ENCODE measurements at places on chromosomes 7 and 10.

GRCh38 chr10:34723750-34724149 is 91.3 kb downstream of the PARD3 start:
- peak; percentile 92 for DNase-seq

DNA sequence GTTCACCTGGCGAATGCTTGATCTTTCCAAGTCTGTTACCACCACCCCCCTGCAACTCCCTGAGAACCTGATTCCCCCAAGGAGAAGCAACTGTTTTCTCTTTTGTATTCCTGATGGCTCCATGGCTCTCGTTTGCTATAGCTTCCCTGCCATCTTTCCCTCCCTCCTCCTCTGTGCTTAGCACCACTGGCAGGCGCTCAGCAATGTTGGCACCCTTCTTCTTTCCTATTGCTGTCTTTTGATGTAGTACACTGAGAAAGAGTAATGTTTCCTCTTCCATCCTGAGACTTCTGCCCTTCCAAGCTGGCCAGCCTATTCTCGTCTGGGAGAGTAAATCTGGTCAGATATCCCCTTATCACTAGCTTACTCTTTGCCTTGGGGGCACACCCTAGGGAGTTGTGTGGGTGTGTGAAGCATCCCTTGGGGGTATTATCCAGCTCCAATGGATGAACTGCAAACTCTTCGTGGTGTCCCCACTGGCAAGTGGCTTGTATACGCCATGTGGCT is 74.0 kb downstream of the BMPER start:
- DNase-seq = no peak

DNA sequence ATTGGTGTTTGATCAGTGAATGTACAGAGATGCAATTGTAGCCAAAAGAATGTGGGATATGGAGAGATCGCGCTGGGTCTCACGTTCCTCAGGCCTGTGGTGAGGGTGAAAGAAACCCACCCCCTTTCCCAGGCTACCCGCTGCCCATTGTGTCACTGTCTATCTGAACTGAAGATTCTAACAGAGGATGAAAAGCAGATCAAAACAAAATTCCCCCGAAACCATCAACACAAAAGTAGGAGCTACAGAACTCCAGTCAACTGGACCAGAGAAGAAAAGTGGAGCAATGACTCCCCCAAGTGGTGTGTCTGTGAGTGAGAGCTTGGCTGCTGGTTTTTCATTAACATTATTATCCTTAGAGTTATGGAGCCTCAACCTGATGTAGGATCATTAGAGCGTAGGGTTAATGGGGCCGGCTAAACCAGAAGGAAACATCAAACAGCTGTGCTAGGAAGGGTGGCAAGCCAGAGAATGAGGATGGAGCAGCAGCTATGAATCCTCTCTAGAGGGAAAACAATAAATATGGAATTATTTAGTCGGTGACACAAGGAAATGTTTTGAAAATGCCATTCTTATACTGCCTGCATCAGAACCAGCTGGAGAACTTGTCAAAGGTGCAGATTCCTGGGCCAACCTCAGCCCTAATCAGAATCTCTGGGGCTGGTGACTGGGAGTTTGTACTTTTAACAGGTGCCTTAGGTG is 38.3 kb downstream of the AKR1B1 start:
- peak; percentile 80 for DNase-seq

- DNase-seq = peak; percentile 86
Observed at GRCh38 chr7:128209229-128210035, 31.6 kb upstream of the LEP start.

DNA sequence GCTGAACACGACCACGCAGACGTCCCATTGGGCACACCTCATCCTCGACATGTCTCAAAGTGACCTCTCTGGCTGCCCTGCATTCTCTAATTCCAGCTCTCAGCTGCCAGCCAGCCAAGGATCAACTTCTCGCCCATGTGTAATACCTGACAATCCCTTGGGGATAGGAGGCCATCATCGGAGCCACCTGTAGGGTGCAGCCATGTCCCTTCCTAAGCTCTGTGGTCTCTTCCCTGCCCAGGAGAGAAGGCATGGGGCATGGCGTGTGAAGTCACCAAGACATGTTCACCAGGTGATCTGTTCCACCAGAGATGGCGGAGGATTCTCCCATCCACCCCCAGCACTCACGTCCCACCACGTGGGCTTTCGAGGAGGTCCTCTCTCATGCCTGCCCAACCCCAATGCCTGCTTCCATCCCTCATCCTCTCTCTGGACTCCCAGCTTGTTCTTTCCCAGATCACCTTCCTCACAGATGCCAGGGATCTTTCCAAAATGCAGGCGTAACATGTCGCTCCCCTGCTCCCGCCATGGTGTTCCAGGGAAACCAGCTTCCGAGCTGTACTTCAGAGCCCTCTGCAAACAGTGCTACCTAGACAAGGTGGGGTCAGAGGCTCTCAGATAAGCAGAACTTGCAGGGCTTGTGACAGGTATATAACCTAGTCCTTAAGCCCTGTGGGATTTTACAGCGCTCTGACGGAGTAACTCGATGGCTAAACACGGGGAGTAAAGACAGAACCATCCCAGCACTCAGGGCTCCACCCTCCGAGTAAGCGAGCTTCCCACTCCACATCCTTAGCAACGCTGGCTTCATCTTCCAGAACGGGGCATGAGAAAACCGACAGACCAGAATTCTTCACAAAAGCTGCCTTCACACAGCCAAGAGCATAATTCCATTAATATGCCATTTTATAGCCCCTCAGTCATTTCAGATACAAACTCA is 41.1 kb downstream of the BRI3 start:
- peak; percentile 24 for DNase-seq

DNA sequence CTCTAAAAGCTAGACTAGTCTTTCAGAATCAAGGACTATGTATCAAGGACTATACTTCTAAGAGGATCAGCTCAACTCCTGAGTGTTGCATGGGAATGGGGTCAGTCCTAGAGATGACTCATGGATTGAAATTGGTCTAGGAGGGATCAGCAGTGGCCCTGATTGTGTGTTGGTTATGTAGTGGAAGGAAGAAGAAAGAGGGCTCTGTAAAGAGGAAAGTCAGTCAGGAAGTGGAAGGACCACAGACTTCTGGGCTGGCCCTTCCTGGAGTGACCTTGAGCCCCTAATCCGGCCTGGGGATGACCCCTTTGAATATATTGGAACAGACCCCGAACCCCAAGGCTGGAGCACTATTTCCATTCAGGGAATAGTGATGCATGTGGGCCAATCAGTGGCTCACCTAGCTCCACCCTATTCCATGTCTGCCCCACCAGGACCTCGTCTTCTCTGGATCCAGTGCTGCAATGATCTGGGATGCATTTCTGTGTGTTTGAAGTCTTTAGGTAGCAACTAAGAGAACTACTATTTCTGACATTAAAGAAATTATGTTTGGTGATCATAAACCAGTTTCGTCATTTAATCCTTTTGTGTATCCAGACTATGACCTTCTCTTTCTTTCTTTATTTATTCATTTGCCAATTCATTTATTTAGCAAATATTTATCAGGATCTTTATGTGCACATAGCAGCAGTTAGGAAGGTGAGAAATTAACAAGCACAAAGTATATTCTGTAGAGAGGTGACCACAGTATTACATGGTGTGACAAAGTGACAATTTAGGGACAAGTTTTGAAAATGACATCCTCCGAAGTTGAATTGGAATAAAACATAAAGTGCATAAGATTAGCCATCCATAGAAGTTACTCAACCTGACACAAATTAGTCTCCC is 48.6 kb upstream of the KIF5B start:
- peak; percentile 20 for DNase-seq

Data from choroid plexus epithelial cell (primary cell).